ENCODE measurements at places on chromosomes 2 and 18. TPM values are rescaled to one million over a fixed set of nuclear protein-coding genes. Genes with fewer than 3 reads are reported as not detected.

The COLEC12 gene
- total RNA-seq: 122 TPM

The ASB18 gene
- not detected for total RNA-seq

The UGT1A1 gene
- not detected for total RNA-seq

The KCNK3 gene
- under 0.01 TPM for total RNA-seq

The GTF2A1L gene
- 0.87 TPM for total RNA-seq
